Bronchial epithelial cell (primary cell): ENCODE measurements at places on chromosomes 16 and 17. TPM values are rescaled to one million over a fixed set of nuclear protein-coding genes. Genes with fewer than 3 reads are reported as not detected.

Gene KIF19
- total RNA-seq: not detected in 2 replicates

Gene RNF43
- 6.1 and 7.6 TPM in 2 replicates for total RNA-seq

Gene PSMD11
- total RNA-seq: 74.2 and 98.2 TPM in 2 replicates

Gene KLHL10
- total RNA-seq: under 0.01 and 0.13 TPM in 2 replicates

Gene TBC1D3G
- total RNA-seq: not detected in 2 replicates

Gene ZDHHC1
- total RNA-seq: 1.8 and 4.1 TPM in 2 replicates

Gene CRISPLD2
- total RNA-seq: 0.26 and 0.53 TPM in 2 replicates

Gene HOXB9
- not detected in 2 replicates for total RNA-seq

Gene CD68
- 11.3 and 16.4 TPM in 2 replicates for total RNA-seq

Gene DEXI
- 46.2 and 47.9 TPM in 2 replicates for total RNA-seq

Gene UQCRC2
- total RNA-seq: 250 and 252 TPM in 2 replicates

Gene PIK3R5
- not detected in 2 replicates for total RNA-seq

Gene CCDC40
- total RNA-seq: 0.79 and 1.7 TPM in 2 replicates

Gene ABCC11
- 0.13 and 0.26 TPM in 2 replicates for total RNA-seq

Gene OR1A1
- not detected in 2 replicates for total RNA-seq

Gene KRT32
- total RNA-seq: 0.13 TPM in 1 of 2 replicates, not detected in the other

Gene PAM16
- 50.3 and 54.8 TPM in 2 replicates for total RNA-seq

Gene TBC1D3
- total RNA-seq: not detected in 2 replicates

Gene FAM171A2
- 0.53 and 0.90 TPM in 2 replicates for total RNA-seq
